Femur (tissue), 1 donor: ENCODE measurements at places on chromosomes 1 and 21.
A peak's percentile ranks its signal among the peaks of the same experiment; 100 is the strongest.

DNA sequence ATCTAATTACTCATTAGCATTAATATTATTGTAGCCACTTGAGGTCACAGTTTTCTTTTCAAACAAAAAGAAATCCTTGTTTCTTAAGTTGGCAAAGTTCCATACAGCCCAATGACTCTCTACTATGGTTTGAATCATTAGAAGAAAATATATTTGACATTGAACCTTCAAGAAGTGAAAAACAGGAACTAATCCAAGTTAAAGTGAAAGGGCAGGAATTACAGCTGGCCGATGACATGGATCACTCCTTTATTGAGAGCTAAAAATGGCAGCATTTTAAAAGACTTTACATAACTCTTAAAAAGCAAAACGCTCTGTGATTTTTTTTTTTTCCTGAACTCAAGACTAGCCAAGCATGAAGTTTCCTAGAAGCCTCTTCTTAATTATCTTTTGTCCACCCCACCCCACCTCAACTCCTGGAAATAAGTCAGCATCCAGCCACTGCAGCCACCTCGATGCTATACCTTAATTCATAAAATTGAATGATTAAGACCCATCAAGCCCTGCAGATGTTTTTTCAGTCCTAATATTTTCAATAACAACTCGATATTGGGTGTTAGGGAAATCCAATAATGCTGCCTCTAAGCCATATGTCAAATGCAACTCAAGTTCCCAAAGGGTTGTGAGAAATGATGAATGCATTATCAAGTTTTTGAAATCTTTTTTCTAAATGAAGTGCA, 323.1 kb downstream of the HHIPL2 start:
- DNase-seq, result no peak

DNA sequence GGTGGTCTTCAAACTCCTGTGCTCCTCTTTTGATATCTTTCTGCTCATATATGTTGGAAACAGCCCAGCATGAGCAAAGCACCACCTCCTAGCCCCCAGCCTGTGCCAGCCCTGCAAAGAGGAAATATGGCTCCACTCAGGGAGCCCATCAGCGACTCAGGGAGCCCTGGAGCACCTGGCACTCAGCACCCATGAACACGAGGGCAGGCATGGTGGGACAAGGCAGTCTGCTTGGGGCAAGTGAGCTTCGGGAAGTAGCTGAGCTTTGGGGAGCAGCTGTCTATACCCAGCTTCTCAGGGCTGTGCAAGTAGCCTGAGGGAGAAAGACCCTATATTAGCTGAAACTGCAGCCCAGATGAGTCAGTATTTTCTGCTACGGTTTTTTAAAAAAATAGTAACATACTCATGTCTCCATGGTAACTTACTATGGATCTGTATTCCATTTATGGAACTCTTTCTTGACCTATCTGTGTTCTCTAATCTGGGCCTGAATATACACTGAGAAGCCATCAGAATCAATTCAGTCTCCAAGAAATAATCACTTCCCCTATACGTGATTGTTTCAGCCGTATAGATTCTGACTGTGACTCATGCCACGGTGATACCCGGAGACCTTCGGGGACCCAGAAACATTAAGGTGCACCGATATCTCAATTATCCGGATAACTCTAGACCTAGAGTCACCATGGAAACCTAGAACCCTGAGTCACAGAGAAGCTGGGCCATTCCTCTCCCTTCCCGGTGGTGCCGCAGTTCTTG, 1.5 kb upstream of the ETS2 start:
- no peak for DNase-seq

DNA sequence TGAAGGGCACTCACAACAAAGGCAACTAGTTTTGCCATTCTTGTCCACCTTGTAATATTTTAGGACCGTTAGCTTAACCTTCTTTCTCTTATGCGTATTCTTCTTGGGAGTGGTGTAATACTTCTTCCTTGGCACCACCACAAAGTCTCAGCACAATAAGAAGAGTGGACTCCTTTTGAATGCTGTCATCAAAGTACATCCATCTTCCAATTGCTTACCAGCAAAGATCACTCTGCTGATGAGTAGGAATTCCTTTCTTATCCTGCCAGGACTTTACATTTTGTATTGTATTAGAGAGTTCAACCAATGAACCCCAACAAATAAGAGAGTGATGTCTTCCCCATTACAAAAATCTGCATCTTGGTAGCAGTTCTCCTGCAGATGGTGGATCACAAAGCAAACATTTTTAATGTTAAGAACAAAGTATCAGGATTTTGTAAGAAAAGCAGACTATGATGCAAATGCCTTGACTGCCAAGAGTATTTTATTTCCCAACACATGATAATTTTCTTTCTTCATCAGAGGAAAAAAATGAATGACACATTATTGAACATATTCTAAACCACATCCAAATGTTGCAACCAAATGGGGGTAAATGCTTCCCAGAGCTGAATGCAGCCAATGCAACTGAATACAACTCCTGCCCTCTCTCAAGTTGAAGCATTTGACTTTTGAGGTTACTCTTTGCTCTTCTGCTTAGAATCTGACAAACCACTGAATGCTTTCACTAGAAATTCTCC, 5.1 kb upstream of the ARNT start:
- no peak for DNase-seq

- DNase-seq, result no peak
Measured at GRCh38 chr1:182611326-182611725, 7.1 kb upstream of the RGS16 start.

DNA sequence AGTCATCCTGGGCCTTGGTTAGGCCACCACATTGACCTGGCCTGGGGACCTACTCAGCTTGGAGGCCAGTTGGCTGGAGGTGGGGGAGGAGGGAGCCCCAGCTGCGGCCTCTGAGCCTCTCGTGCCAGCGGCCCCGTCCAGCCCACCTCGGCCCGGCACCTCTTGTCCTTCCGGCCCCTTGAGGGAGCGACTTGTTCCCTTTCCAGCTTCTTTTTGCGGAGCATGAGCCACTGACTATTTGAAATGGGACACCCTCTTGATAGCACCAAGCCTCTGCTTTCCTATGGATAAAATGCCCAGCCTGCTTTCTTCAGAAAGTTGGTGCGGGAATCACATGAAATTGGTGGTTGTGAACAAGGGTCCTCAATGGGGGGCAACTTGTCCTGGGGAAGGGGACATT, 24.7 kb upstream of the ARHGEF10L start:
- no peak for DNase-seq

DNA sequence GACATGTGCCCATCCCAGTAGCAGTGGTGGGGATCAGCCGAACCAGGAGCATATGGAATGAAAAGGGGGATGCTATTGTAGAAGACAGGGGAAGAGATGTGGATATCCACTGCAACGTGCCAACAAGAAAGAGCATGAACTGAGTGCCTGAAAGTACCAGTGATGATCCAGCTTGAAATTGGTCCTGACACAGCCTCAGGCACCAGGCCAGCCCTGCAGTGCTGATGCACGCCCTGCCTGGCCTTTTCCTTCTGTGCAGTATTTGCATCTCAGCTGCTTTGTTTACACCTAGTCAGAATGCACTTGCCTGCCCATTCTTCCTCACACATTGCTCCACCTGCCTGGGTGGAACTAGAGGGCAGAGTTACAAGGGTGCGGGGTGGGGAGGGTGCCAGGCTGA, 50.3 kb upstream of the ARTN start:
- DNase-seq, result no peak

DNA sequence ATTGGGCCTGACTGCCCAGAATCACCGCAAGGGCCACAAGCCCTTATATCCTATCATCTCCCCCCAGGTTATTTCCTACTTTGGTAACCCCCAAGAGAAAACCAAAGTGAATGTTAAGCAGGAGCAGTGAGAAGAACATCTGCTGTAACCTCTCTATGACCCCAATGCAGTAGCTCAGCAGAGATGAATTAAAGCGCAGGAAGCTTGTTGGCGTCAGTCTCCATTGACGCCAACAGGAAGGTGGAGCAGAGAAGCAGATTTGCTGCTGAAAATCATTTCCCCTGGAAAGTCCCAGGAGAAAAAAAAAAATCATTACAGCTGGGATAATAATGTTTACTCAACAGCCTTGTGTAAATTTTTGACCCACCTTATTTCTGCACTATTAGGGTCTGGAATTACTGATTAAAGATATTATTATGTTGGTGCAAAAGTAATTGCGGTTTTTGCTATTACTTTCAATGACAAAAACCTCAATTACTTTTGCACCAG, 33.2 kb upstream of the FAM163A start:
- peak; percentile 67 for DNase-seq

DNA sequence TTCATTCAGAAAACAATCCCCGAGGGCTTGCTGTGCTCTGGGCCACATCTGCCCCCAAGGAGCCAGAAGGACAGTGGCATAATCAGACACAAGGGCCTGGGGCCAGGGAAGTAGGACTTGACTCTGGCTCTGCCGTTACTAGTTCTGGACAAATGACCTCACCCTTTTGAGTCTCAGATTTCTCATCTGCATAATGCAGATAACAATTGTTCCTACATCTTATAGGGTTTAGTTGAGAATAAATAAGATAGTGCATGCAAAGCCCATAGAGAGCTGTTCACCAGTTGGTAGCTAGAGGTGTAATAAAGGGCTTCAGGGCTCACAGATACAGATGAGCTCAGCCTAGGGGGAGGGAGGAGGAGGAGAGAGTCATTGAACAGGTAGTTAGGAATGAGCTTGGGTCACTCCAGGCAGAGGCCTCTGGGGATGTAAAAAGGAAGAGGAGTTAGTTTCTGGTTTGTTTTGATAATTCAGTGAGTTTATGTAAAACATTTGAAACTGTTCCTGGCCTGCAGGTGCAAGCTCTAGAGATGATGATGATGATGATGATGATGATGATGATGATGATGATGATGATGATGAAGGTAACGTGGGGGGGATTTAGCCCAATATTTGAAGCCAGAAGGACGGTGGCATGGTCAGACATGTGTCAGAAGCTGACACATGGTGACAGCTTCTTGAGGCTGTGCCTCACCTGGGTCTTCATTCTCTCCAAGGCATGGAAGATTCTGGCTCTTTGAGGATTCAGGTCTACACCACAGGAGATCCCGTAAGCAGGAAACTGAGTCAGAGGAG, 858 bp downstream of the LACTBL1 start:
- DNase-seq, result no peak

DNA sequence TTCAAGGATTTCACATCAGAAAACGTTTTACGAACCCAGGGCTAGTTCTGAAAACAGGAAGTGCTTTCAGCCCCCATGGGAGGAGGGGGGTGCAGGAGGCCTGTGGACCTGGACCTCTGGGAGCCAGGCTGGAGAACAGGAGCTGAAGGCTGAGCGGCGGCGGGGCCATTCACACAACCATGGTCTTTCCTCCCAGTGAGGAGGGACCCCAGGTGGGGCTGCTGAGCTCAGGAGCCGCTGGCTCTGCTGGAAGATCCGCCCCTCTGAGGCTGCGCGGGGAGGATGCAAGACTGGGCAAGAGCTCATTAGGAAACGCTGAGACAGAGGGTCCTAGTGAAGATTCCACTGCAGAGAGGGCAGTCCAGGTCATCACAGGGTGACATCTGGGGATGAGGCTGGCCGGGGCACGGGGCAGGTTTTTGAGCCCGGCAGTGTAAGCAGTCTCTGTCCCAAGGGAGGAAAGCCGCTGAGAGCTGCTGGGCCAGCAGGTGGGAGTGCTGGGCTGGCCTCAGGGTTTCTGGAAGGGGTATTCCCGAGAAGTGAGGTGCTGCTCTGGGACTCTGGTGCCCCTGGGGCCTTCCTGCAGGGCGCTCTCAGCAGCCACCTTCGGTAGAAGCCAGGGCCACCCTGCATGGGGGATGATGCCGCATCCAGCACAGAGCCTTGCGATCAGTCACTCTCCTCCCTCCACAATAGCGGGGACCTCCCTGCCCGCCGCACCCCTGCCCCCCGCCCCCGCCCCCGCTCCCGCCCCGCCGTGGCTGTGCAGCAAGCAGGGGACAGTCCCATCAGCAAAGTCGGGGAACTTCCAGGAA, 7.5 kb downstream of the MX2 start:
- peak; percentile 50 for DNase-seq

DNA sequence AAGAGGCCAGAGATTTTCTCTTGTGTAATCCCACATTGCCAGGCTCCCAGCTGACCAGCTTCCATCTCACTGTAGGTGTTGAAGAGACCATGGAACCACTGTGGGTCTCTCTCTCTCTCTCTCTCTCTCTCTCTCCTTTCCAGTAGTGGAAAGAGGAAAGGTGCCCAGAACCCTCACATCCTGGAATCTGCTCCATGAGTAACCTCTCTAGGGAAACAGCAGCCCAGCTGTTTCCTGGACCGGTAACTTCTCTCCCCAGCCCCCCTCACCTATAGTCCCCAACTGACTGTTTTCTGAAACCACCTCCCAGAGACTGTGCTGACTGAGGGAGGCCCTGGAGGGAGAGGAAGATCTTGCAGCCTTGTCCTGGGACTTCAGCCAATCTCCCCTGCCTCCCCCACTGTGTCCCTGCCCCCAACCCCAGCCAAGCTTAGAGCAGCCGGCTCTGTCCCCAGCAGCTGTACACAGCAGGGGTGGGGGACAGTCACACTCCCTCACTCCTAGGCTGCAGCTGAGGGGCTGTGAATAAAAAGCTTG, 20.6 kb upstream of the SLC45A3 start:
- peak; percentile 75 for DNase-seq

- no peak for DNase-seq
Measured at GRCh38 chr1:109185990-109186732, 27.6 kb upstream of the SARS1 start.

GRCh38 chr1:10628685-10629084, 153.9 kb downstream of the PEX14 start:
- DNase-seq, result no peak

DNA sequence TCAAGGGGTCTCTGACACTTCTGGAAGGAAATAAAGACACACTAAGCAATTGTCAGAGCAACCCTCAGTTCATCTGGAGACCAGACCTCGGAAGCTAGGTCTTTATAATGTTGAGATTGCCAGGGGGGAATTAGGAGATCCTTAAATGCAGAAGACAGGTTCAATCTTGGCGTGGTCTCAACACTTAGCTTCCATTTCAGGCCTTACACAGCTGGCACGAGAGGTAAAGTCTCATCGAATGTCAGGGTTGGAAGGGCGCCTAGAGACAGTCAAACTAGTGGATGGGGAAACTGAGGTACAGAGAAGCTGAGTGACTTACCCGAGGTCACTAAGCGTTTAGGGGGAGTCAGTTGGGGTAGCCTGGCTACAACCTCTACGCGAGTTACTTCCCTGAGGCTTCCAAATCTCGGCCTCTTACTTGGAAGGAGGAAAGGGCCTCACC, 562 bp upstream of the EPB41 start:
- DNase-seq, result no peak

- no peak for DNase-seq
Measured at GRCh38 chr1:230575886-230576500, 66.3 kb upstream of the COG2 start.
